Hematopoietic multipotent progenitor cell treated with erythropoietin and hydrocortisone succinate and interleukin-3 and kit ligand, for 8 days (in vitro differentiated cells): ENCODE measurements at places on chromosomes 5 and 9.

GRCh38 chr9:100086097-100086635 is 12.6 kb downstream of the ERP44 start:
- DNase-seq = no peak

GRCh38 chr9:114884787-114885452 is 45.5 kb downstream of the TNFSF8 start:
- DNase-seq = no peak

- DNase-seq = no peak
Observed at GRCh38 chr5:178291161-178291561, 58.6 kb upstream of the PHYKPL start.

DNA sequence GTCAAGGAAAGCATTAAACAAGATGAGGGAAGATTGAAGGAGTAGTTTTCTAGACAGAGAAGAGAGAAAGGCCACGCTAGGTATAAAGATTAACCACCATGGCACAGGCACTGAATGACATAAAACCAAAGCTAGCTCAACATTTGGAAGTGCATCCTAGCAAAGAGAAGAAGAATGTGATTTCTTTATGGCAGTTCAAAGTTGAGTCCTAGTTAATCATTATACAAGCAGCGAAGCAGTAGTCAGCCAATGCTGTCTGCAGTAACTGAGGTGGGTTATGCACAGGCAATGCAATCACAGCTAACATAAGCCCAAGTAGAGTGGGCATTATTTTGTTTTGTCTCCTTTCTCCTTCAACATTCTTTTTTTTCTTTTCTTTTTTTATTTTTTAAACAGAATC is 24.0 kb upstream of the ANKRD31 start:
- no peak for DNase-seq

- DNase-seq = no peak
Observed at GRCh38 chr5:85604786-85605185, 1013.0 kb upstream of the COX7C start.

DNA sequence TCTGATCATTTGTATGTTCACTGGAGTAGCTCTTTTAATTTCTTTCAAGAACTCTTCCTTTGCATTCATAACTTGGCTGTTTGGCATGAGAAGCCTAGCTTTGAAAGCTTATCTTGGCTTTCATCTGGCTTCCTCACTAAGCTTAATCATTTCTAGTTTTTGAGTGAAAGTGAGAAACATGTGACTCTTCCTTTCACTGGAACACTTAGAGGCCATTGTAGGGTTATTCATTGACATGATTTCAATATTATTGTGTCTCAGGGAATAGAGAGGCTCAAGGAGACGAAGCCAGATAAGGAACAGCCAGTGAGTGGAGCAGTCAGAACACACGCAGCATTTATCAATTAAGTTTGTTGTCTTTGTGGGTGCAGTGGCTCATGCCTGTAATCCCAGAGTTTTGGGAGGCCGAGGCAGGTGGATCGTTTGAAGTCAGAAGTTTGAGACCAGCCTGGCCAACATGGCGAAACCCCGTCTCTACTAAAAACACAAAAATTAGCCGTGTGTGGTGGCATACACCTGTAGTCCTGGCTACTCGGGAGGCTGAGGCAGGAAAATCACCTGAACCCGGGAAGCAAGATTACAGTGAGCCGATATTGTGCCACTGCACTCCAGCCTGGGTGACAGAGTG is 98.3 kb downstream of the UGCG start:
- DNase-seq = no peak

- DNase-seq = no peak
Observed at GRCh38 chr5:169731221-169731620, 94.1 kb downstream of the DOCK2 start.

GRCh38 chr9:11432361-11432760 is 819.6 kb upstream of the PTPRD start:
- DNase-seq = no peak

DNA sequence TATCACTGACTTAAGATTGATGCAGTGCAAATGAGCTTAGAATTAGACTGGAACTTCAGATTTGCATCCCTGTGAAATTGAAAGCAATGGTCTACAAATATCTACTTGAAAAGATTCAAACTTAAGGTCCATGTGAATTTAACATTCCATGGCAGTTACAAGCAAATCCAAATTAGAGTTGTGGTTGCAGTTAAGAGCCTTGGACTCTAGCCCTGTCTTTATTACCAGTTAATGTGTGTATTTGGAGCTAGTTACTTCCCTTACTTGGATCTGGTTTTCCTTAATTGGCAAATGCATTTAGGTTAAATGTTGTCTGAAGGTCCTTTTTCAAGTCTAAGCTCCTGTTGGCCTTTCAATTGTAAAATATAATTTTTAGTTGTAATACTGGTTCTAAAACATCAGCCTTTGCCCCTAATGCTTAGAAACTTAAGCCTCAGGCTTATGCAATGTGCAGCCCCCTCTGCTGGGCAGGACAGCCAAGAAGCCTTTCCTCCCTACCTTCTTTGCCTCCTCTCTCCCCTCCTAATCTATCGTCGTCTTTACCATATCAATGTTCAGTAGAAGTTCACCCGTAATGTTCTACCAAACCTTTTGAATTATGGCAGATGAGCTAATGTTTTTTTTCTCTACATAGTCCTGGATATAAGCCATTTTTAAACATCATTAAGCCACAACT is 59.5 kb downstream of the ERMP1 start:
- DNase-seq = no peak

GRCh38 chr5:62506659-62507460 is 71.8 kb upstream of the LRRC70 start:
- DNase-seq = no peak
